Bone marrow (tissue), 2 donors: ENCODE measurements at places on chromosomes 12 and 14.

DNA sequence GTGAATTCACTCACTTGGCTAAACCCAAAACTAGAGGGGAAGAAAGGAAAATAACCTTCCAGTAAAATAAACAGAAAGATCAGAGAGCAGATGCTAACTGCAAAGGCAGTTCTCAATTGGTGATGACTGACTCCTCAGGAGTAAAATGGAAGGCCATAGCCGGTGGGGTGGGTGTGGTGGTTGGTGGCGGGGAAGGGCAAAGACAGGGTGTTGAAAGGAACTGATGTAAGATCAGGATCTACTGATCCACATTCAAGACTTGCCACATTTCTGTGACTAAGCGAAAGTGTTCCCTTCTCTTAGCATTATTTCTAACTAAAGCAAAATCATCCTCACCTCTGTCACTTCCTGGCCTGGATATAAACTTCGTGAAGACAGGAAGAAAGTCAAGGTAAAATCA lies 26.3 kb upstream of the TC2N start:
- DNase-seq: no peak

GRCh38 chr12:2492236-2492635 lies 302.5 kb upstream of the FKBP4 start:
- DNase-seq: no peak

DNA sequence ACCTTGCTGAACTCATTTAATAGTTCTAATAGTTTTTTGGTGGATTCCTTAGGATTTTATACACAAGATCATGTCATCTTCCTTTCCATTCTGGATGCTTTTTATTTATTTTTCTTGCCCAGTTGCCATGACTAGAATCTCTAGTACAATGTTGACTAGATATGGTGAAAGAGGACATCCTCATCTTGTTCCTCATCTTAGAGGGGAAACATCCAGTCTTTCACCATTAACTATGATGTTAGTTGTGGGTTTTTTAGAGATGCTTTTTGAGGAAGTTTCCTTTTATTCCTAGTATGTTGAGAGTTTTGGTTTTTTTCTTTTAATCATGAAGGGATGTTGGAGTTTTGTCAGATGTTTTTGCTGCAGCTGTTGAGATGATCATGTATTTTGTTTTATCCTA lies 8.7 kb downstream of the ANKRD13A start:
- no peak for DNase-seq

- DNase-seq: no peak
Observed at GRCh38 chr14:33917661-33918060, 33.2 kb downstream of the EGLN3 start.

GRCh38 chr12:15852383-15852782 lies 29.8 kb upstream of the STRAP start:
- DNase-seq: no peak

DNA sequence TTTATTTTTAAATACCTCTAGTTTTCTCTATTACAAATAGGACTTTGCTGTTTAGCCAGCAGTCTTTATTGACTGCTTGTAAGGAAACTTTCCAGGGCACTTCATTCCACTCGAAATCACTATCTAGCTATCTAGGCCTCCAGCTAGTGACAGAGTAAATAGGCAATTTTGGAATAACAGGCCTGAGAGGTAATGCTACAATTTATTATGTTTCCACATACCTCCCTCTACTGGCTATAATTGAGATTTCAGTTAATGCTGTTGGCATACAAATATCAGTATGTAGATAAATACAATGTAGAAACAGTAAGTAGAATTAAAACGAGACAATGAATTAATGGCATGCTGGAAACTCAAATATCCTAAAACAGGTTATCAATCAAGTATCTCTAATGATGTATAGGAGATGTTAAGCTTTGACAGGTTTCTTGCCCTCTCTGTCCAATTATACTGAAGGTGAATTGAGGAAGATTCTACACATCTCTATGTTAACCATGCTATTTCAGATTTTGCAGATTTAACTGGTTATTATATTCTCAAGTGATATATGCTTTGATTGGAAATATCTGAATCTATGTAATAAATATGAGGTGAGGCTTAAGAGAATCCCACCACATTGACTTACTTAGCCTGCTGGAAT lies 7.2 kb downstream of the DTD2 start:
- peak; percentile 54 for DNase-seq

DNA sequence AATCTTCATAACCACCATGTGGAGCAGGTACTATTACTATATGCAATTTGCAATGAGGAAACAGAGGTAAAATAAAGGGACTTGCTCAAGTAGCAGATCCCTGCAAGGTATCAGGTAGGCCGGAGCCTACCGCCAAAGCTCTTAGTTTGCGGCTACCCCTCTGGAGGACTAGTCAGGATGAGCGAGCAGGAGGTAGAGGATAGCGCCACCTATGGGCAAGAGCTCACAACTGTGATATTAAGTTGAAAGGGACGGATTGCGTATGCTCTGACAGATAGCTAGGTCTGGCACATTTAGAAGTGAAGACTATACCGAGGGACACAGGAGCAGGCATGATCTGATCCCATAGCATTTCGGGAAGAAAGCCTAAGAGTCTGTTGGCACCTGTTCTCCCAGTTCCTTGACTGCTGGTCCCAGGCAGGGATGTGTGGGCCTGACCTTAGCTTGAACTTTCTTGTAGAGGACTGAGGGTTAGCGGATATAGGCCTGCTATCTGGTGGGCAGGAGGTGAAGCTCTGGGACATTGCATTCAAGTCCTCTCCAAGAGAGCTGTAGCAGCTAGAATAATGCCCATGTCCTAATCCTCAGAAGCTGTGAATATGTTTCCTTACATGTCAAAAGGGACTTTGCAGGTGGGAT lies 48.0 kb downstream of the SLC17A8 start:
- DNase-seq: peak; percentile 10
